Left lobe of liver (tissue), 2 donors: ENCODE measurements at places on chromosomes 3 and 15.
A peak's percentile ranks its signal among the peaks of the same experiment; 100 is the strongest.

DNA sequence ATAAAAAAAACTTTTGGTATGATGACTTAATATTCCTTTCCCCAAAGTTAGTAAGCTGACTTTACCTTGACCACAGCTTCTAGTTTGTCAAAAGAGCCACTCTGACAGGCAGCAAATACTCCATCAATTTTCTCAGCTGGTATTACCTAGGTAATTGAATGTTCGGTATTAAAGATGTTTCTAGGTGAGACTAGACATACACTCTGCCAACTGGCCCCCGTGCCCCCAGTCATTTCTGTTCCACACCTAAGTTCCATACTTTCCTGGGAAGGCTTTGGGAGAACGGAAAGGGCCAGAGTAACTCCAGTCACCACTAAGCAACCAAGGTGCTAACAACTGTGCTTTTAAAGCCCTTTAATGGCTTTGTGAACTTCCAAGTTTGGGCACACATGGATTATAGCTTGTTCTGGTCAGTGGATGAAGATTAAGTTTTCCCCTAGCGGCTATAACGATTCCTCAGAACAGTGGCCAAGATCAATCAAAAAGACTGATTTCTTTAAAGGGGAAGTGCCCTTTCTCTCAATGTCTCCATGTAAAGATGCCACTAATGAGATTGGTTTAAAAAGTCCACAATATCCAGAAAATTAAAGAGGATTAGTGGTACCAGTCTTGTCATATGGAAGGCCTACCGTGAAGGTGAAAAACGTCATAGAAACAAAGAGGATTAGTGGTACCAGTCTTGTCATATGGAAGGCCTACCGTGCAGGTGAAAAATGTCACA lies 7.0 kb downstream of the EIF4A2 start:
- DNase-seq, result no peak

DNA sequence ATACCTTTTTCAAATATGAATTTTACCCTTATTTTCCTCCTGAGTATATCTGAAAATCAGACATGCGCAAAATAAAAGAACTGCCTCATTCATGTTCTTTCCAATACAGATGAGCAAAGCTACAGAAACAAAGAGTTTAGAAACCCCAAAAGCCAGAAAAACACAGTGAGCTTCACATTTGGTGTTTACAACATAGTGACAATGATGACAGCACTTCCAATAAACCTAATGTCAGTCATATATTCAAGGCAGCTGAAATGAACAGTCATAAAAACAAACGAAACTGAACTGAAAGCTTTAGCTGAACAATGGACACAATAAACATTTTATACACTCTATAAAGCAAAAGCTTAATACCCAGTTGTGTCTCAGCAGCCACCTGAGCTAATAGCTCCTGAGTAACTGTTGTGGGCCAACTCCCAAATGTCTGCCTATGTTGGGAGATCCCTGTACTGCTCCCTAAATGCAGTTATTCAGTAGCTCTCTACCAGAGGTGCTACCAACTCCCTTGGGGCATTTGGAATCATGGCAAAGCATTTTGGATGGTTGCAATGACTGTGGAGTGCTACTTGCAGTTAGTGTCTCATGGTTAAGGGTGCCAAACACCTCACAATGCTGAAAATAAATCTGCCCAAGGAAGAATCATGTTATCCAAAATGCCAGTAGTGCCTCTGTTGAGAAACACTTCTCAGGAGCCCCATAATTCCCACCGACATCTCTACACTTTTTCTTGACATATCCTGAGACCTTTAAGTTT lies 131.5 kb downstream of the TGFBR2 start:
- DNase-seq, result no peak

DNA sequence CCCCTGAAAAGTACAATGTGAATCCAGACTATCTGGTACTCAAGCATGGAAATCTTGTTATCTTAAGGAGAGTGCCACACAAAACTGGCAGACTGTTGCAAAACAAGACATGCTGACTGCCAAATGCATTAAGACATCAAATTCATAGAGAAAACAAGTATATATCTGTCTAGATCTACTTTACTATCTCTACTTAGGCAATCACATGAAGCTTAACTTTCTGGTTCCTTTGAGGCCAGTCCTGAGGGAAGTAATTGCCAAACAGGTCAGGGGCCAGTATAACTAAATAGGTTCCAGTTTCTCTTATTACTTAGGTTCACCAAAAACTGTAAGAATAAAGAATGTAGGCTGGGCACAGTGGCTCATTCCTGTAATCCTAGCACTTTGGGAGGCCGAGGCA lies 15.9 kb upstream of the SLC4A7 start:
- DNase-seq, result no peak

- DNase-seq, result no peak
Observed at GRCh38 chr3:147318900-147319299, 87.4 kb downstream of the ZIC4 start.

DNA sequence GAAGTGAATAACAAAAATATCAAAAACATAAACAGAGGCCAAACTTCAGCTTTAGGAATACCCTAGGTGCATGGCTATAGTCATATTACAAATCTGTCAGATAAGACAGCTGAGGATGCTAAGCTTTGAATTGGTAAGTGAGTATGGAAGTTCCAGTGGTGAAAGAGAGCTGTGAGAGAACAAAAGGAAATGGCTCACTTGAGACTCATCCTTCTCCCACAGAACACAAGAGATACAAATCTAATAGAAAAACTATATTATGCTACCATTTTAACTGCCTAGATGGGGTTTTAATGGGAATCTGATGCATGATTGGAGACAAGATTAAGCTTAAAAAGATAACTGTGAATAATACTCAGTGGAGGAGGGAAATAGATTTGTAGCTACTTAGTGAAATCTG lies 21.5 kb upstream of the PEX5L start:
- DNase-seq, result no peak

- no peak for DNase-seq
Observed at GRCh38 chr3:43995547-43996378, 245.9 kb upstream of the TOPAZ1 start.

GRCh38 chr3:195240171-195240701 lies 30.7 kb downstream of the XXYLT1 start:
- DNase-seq, result peak; percentile 47
